ENCODE measurements at places on chromosomes 1 and 21. TPM values are rescaled to one million over a fixed set of nuclear protein-coding genes. Genes with fewer than 3 reads are reported as not detected.

DNA sequence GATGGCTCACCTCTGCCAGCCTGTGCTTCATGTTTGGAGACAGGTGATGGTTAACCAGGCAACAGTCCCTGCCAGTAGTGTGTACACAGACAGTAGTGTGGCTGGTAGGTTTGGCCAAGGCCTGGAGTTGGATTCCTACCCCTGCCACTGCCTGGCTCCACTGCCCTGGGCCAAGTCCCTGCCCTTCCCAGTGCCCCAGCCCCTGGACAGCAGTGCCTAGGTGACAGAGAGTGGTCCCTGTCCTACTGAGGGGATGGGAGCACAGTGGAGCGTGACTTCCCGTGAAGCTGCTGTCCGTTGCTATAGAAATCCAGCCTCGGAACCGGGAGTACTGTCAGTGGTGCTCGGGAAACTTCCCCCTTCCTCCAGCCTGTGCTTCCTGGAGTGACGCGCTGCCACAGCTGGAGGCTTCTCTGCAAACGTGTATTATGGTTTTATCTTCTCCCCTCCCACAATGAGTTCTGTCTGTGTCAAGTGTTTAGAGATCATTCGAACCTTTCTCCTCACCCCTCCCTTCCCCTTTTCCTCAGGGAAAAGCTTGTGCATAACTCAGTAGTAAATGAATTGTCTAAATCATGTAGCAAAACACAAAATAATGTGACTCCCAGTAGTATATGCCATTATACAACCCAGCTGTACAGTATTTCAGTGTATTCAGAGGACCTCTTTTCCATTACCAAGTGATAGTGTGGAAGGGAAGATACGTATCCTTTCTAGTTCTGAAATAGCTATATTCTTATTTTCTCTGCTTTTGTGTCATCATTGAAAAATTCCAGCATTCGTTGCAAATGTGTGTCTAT, 73.4 kb downstream of the GALNT2 start:
- no peak for DNase-seq

DNA sequence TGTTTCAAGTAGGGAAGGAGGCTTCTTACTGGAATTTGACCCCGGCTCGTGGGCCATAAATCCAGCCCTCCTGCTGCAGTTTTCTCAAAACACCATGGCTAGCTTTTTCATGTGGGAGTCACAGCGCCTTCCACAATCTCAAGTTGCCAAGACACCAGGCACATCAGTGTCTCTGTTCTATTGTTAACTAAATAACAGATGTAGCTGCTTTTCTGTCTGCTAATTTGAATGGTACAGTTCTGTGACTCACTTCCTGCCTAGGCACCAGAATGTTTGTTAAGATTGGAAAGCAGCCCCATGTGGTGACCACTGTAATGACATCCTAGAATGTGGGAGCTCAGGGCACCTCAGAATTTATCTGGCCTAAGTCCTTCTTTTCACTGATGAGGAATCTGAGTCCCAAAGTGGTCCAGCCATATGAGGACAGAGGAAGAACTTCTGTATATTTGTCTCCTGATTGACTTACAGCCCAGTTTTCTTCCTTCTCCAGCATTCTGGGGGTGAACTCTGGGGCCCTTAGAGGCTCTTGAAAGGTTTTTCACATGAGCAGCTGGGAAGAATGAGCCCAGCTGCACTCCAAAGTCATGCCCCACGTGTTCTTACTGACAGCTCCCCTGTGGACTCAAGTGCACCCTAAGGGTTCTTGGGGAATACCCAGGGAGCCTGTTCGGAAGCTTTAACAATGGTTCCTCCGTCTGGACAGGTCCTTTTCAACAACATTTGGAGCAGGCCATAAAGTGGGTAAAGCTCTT, 27.5 kb downstream of the TRIM45 start:
- DNase-seq = no peak

DNA sequence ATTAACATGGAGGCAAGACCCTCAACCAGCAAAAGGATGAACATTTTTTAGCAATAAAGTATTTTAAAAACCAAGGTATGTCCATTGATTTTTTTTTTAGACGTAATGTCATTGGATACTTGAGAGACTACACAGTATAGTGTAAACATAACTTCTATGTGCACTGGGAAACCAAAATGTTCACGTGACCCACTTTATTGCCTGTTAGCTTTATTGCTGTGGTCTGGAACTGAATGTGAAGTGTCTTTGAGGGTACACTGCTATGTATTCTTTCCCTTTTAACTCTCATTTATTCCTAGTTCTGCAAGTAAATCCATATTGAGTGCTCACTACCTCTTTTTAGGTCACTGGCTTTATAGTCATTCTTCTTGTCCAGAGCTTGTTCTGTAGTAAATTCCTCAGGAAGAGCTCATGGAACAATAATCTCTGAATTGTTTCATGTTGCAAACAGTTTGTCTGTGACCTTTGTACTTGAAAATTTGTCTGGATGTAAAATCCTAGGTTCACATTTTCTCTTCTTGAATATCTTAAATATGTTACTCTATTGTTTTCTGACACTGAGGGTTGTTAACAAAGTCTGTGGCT, 20.6 kb downstream of the ABCD3 start:
- DNase-seq = no peak

GRCh38 chr1:77906019-77906545, 17.7 kb downstream of the NEXN start:
- no peak for DNase-seq

DNA sequence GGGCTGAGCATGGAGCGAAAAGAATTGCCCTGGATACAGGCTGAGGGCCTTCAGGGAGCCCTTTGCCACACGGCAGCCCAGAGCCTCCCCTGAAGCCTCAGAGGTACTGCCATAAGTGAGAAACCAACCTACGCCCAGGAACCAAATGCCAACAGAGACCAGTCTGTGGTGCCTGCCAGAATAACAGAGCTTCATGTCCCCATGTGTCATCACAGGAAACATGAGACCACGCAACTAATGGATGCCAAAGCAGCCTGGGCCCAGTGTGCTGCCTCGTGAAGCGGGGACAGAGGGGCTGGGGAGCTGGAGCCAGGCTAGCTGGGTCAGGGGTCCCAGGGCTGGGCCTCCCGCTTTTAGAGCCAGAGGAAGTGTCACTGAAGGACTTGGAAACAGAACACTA, 18.7 kb upstream of the STUM start:
- DNase-seq = no peak

GRCh38 chr1:167500283-167500860, 18.0 kb downstream of the CD247 start:
- no peak for DNase-seq

GRCh38 chr1:34631126-34631525, 123.7 kb upstream of the GJB5 start:
- no peak for DNase-seq

GRCh38 chr1:89125240-89125912, 538 bp downstream of the GBP2 start:
- no peak for DNase-seq

DNA sequence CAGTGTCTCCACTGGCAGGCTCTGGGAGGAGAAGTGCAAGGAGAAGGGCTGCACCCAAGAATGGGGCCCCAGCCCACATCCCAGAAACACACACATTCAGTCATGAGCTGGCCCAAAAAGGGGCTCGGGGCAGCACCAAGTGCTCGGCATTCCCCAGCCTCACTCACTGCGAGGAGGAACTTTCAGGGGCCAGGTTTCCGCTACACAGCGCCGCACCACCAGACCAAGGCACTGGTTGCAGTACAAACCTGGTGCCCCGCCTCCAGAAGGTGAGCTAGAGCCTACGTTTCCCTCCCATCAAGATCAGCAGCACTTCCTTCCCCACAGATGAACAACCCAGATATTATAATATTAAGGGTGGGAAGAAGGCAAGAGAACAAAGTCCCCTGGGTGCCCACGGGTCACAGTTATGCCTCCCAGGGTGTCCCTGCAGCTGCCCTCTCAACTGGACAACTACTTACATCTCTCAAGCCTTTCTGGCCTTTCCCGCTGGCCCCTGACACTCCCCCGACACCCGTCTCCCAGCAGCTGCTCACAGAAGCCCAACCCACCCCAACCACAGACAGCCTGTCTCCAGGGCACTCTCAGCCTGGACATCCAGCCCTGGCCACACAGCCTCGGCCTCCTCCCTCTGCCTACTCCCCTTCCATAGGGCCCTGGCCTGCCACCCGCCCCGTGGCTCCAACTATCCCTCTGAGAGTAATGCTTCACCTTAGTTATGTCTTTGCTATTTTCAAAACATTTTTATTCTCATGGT, 3.8 kb downstream of the PBXIP1 start:
- DNase-seq = no peak

GRCh38 chr1:33327587-33328325, 6.9 kb upstream of the A3GALT2 start:
- DNase-seq = no peak

GRCh38 chr1:117346206-117346928, 20.9 kb upstream of the MAN1A2 start:
- no peak for DNase-seq

- no peak for DNase-seq
Measured at GRCh38 chr1:232676307-232676706, 46.4 kb upstream of the SIPA1L2 start.

DNA sequence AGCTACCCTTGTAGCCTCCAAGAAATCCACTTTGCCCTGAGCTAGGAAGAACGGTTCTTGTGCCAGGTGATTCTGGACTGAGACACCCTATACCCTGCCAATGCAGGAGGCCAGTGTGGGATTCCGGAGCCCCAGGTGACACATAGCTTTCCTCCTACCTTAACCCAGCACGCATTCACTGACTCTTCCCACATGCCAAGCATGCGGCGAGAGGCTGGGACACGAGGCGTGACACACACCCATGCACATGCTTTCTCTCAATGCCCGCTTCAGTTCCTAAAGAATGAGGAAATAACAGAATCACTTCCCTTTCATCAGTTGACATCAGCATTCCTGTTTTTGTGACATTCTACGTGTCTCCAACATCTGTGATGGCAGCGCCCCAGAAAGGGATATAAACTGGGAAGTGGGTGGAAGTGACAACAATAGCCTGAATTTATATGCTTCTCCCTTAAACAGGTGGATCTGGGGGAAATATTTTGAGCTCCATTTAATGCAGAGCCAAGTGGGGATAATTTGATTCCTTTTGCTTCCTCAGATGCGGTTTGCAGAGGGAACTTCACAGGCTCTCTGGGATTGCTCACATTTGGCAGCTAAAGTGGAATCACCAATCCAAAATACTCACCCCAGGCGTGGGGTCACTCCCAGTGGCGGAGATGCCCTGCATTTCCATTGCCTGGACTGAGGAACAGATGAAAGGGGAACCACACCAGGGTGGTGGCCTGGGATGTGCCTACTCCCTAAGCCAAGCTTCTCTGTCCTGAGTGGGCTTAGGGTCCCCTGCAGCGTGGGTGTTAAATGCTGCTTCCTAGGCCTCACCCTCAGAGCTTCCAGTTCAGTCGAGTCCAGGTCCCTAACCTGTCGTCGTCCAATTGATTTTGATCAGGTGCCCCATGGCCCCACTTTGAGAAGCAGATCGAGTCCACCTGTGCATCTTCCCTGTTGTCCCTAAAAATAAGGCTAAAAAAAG, 445.1 kb downstream of the SIPA1L2 start:
- no peak for DNase-seq

DNA sequence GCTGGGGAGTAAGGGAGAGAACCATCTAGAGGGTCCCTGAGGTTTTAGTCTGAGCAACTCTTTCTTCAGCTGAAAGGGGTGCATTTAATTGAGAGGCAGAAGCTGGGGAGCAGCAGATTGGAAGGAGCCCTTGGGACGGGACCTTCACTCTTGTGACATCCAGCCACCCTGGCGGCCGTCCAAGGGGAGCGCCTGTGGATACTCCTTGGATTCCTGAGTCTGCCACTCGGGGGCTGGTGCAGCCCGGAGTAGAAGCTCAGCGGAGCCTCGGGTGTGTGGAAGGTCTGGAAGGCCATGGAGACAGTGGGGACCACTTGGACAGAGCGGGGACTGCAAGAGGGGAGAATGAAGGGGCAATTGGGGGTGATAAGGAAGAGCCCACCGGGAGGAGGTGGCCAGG, 68.7 kb downstream of the AJAP1 start:
- no peak for DNase-seq

GRCh38 chr1:108316545-108316944, 72.7 kb upstream of the NBPF4 start:
- DNase-seq = no peak

DNA sequence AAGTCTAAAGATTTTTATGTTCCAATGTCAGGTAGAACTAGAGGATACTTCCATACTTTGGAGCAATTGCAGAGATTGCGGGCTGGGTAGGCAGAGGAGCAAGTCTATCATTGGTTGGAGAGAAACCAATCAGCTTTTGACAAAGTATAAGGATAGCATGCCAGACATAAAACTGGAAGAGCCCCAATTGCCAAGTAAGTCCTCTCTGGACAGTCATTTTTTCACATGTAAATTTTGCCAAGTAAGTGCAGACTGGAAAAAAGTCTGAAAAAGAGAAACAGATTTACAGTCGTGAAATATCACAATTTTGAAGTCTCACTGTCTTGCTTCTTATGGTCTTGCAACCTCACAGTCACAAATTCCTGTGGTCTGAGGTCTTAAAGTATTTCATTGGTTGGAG, 131.4 kb upstream of the C21orf91 start:
- DNase-seq = no peak

GRCh38 chr1:18646786-18647410, 16.3 kb downstream of the PAX7 start:
- no peak for DNase-seq

GRCh38 chr1:160542303-160542945, 19.4 kb upstream of the SLAMF6 start:
- DNase-seq = no peak

DNA sequence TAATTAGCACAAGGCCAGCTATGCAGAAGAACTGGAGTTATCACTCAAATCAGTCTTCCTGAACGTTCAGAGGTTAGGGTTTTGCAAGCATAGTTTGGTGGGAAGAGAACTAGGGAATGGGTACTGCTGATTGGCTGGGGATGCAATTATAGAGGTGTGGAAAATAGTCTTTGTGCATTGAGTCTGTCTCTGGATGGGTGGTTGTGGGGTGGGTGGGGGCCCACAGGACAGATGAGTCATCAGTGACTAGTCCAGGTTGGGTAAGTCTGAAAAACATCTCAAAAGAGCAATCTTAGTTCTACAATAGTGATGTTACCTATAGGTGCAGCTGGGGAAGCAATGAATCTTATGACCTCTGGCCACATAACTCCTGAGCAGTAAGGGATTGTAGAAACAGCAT, 89.7 kb upstream of the HMCN1 start:
- DNase-seq = no peak

Gene RXRG
- not detected for total RNA-seq

Gene NTNG1
- total RNA-seq = under 0.01 TPM

Gene SPRR1A
- total RNA-seq = not detected

Gene NPR1
- total RNA-seq = 15.8 TPM

Gene ZYG11B
- total RNA-seq = 18.9 TPM

Gene PTPN22
- total RNA-seq = 1.5 TPM

Gene CFH
- 1,479 TPM for total RNA-seq

Data from liver (tissue), 10 donors.